ENCODE measurements at places on chromosomes 13 and 19.

DNA sequence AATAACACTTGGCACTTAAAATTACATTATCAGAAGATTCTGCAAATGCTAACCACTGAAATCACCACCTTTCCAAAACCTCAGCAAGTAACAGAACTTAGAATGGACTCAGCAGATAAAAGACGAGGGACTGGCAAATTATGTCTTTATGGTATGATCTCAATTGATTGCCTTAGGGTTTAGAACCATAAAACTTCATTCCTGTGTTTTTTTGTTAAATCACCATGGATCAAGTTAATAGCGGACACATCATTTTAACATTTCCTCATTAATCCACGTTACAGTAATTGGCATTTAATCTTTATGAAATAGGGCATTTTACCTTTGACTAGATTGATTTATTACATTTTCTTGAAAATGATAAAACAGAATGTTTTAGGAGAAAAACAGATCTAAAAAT is 2070.3 kb downstream of the PCDH9 start:
- DNase-seq = no peak

GRCh38 chr19:18251587-18252369 is 22.5 kb downstream of the IQCN start:
- peak; percentile 2 for DNase-seq

- DNase-seq = no peak
Measured at GRCh38 chr19:14149509-14149994, 13.2 kb upstream of the ASF1B start.

DNA sequence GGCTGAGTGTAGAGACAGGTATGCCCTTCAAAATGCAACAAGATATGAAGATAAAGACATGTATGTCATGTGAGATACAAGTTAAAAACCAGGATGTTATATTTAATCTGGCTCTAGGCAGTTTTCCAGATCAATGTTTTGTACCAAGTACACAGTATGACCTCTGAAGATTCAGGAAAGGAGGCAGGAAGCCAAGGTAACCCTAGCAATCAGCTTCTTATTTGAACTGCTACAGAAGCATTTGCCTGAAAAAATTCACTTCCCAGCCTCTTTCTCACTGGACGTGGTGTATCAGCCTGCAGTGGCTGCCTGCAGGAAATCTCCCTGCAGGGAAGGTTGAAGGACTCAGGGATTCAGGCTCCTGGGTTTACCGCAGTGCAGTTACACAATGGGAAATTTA is 24.1 kb downstream of the OLFM4 start:
- no peak for DNase-seq

DNA sequence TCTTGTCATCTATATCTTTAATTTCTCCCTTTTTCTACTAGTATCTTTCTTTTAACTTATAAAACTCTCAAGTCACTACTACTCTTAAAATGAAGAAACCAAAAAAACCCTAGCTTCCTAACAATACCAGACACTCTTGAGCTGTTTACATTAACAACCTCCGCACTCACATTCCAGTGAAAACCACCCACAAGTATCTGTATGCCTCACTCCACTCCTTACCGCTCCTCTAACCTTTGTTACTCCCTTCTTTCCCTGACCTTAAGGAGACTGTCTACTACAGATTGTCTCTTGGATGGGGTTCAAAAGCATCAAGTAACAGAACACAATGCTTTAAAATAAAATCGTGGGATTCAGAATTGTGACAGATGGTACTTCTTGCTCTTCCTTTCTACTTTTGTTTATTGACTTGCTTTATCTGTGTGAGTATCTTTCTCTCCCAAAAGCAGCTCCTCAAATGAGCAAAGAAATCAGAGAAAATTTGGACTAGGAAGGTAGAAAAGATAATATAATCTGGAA is 110.0 kb upstream of the FBXL3 start:
- no peak for DNase-seq

GRCh38 chr13:76454991-76455390 is 431.2 kb downstream of the KCTD12 start:
- DNase-seq = no peak

GRCh38 chr19:18701250-18701608 is 17.7 kb downstream of the CRTC1 start:
- DNase-seq = no peak
